ENCODE measurements at places on chromosomes 6 and 20.
A peak's percentile ranks its signal among the peaks of the same experiment; 100 is the strongest.

DNA sequence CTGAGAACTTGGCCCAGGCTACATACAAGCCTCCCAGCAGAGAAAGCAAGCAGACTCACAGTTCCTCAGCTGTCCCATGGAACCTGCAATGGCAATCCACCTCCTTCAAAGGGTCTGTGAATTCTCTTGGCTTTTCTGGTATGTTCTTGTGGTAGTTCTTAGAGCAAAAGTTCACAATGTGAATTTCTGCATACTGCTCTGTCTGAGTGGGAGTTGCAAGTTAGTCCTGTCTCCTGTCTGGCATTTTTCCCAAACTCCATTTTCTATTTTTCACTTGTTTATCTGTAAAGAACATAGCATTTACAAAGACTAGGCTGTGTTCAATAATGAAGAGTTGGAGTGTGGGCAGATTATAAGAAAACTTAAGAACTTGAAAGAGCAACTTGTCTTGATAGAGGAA lies 269.9 kb downstream of the BCKDHB start:
- DNase-seq = no peak

GRCh38 chr6:13013681-13014503 lies 297.3 kb downstream of the PHACTR1 start:
- no peak for DNase-seq

DNA sequence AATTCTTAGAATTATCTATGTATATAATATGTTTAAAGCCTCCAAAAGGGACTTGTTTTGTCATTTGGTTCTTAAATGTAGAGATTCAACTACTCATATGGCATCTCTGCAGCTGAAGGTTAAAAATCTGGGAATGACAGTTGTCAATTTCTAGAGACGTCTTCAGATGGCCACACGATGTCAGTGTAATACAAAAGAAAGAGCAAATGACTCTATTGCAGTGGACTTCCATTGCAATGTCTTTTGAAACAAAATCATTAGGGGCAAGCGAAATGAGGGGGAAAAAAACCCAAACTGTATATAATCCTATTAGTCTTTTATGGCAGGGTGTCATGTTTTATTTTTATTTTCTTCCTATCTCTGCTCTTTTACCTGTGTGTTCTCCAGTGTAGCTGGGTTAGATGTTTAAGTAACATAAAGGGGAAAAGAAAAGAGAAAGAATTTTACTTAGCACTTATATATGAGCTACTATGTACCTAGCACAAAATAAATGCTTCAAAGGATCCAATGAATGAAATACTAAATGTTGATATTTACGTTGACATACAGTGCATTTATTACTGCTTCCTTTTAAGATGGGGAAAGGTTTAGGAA lies 26.2 kb downstream of the CCN2 start:
- DNase-seq = no peak

- DNase-seq = no peak
Observed at GRCh38 chr6:151034825-151035781, 169.6 kb downstream of the MTHFD1L start.

DNA sequence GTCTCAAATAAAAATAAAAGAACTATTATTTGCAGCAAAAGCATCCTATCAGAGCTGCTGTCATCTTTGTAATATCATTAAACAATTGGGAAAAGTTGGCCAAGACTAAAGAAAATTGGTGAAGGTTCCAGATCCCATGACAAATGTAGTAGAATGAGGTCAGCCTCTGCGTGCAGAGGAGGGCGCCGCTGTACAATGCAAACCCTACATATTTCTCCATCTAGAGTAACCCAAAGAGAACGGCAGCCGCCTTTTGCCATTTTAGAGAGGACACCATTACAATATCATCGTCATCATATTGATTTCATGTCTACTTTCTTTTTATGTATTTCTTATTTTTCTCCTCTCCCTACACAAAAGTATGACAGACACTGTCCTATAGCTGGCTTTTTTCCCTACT lies 59.5 kb downstream of the ZMYND8 start:
- DNase-seq = no peak

GRCh38 chr6:26328265-26328844 lies 36.6 kb upstream of the BTN3A2 start:
- DNase-seq = peak; percentile 72

- DNase-seq = no peak
Observed at GRCh38 chr20:31811198-31811597, 8.0 kb upstream of the MYLK2 start.

- no peak for DNase-seq
Observed at GRCh38 chr6:80690551-80691131, 584.2 kb downstream of the BCKDHB start.

DNA sequence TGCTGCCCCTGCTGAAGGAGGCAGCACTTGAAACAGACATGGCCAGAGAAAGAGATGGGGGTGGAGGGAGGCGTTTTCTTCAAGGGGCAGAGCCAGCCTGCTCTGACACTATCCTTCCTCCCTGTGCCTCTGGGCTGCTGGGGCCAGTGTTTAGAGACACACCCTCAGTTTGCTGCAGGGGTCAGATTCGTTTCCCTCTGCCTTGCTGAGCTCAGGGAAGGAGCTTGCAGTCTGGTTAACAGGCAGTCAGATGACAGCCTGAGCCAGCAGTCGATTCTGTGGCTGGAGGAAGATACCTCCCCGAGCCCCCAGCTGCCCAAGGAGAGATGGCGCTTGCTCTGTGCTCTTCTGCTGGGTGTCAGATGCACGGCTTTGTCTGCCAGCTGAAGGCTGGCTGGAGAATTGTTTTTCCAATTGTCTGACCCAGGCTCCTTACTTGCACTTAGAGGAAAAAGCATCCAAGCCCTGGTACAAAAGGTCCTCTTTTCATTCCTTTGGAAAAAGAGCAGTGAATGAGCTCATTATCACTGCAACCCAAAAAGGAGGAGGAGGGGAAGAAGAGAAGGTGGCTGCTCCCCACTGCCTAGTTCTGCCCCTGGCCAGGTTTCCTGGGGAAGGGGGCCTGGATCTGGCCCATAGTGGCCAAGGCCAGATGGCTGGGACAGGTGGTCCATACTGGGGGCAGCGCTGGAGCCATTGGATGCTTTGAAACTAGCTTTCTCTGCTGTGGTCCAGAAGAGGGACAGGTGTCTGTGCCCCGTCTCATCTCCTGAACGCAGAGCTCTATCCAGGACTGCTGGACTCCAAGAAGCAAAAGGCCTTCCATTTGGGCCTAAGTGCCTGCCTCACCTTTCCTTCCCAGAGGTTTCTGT lies 88.2 kb downstream of the TCP11 start:
- DNase-seq = no peak

DNA sequence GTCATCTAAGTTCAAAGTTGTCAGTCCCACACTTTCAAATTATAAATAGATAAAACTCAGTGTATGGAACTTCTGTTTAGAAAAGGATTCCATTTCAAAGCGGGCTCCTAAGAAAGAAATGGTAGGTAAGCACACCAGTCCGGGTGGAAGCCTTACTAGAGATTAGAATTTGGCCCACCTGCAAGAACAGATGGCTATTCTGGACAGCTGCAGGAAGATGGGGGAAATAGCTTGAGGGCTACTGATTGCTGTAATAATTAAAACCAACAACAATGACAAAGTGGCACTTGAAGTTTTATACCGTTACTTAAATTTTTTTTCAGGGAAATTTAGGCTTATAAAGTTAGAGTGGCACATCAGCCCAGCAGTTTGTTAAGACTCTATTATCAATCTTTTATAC lies 83.3 kb downstream of the HIVEP2 start:
- peak; percentile 38 for DNase-seq

- no peak for DNase-seq
Observed at GRCh38 chr20:38883981-38884733, 42.1 kb upstream of the FAM83D start.

GRCh38 chr20:32807706-32808105 lies 12.0 kb upstream of the MAPRE1 start:
- DNase-seq = no peak

- DNase-seq = no peak
Observed at GRCh38 chr6:156773476-156773875, 3.7 kb upstream of the ARID1B start.

- no peak for DNase-seq
Observed at GRCh38 chr6:140893432-140893831, 1239.3 kb upstream of the GJE1 start.

GRCh38 chr6:130978660-130979396 lies 84.2 kb downstream of the EPB41L2 start:
- DNase-seq = no peak

- DNase-seq = no peak
Observed at GRCh38 chr20:21371193-21371592, 26.1 kb downstream of the NKX2-4 start.

- DNase-seq = no peak
Observed at GRCh38 chr6:140541288-140541687, 1166.8 kb upstream of the CITED2 start.

GRCh38 chr6:10425975-10426780 lies 11.3 kb upstream of the TFAP2A start:
- DNase-seq = peak; percentile 58

GRCh38 chr6:91487696-91488392 lies 901.0 kb upstream of the MAP3K7 start:
- no peak for DNase-seq

DNA sequence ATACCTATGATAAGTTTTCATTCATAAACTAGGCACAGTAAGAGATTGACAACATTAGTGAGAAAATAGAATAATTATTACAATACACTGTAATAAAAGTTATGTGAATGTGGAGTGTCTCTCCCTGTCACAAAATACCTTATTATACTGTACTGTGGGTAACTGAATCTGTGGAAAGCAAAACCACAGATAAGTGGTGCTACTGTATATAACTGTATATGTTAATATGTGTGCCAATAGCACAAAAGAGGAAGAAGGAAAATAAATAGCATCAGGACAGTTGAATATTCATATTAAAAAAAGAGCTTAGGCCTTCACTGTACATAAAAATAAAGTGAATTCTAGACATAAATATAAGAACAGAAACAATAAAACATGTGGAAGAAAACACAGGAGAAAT lies 243.5 kb downstream of the CDKAL1 start:
- no peak for DNase-seq

DNA sequence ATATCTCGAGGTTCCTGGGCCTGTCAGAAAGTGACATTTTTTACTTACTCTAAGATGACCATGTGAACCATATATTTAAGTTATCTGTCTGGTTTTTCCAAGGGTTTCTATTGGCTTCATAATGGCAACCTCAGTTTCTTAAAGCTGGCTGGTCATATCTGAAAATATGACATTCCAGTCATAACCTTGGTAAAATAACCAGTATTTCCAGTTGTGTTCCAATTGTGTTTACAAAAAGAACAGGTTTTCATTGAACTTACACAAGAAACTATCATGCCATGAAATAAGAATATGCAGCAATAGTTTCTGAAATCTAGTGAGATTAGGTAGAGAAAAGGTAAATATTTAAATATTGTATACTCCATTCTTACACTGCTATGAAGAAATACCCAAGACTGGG lies 61.7 kb upstream of the HMGN3 start:
- no peak for DNase-seq

DNA sequence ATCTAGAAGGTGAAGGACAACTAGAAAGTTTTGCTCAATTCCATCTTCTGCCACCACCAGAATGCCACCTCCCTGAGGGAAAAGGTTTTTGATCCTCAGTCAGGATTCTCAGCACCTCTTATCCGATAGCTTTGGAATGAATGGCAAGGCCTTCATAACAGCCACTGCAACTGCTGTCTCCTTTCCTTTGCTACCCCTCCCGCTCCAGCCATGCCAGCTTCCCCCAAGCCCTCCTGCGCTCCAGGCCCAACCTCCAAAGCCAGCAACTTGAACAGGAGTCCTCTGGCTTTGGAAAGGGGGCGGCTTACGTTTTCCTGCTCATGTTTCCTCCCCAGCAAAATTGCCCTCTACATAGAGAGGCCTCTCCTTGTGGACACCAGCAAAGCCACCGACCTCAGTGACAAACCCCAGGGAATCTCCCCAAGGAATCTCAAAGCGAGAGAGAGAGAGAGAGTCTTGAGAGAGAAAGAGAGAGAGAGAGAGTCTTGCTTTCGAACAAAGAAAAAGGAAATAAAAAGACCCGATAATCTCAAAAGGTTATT lies 420 bp upstream of the BTN2A1 start:
- no peak for DNase-seq

DNA sequence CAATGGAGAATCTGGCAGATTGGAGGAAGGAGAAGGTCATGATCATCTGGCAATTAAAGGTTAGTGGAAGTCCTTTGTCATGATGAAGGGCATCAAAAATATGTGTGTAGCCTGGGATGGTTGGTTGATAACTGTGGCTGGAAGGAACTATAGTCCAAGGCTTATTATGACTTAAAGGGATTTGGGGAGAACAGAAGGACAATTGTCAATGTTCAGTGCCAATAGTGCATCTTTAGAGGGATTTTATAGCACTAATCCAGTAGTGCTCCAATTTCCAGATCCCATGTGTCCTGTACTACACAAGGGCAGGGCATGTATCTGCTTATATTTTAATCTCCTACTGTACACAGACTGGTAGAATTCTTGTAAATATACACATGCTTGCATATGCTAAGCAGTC lies 5.0 kb upstream of the ZBTB24 start:
- DNase-seq = no peak

DNA sequence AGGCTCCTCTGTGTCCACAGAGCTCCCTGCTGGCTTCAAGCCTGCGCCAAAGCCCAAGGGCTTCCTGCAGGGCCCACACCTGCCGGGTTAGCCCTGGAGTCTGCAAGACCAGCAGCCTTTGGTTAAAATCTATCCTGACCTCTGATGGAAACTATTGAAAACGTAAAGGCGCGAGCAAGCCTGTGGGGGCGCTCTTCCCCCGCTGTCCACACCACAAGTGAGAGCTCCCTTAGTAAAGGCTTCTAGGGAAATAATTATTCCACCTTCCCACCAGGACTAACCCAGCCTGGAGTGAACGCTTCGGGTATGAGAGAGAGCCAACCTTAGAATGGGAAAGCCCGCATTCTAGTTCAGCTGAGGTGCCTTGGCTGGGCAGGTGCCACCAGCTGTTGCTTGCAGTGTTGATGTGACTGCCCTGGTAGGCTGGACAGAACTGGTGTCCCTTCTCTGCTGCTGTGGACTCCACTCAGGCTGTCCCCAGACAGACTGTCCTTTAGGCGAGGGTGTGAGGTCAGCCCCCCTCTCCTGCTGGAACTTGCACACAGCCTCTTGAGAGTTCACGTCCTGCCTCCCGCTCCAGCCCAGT lies 68.7 kb downstream of the SYTL3 start:
- DNase-seq = no peak

DNA sequence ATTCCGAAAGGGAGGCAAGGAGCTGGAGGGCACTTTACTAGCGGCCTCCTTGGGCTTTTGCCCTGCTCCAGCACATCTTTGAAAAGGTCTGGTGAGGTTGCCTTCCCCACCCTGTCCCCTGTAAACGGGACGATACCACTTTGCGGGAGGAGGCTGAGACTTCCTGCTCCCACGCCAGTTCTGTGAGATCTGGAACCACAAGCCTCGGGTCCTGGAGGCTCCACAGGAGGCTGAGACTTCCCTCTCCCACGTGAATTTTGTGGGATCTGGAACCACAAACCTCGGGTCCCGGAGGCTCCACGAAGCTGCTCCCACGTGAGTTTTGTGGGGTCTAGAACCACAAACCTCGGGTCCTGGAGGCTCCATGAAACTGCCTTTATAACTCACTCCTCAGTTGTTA lies 209.3 kb downstream of the DLL1 start:
- DNase-seq = no peak

- no peak for DNase-seq
Observed at GRCh38 chr6:5781966-5782556, 224.7 kb downstream of the NRN1 start.
